ENCODE measurements at places on chromosomes 6 and 20.

DNA sequence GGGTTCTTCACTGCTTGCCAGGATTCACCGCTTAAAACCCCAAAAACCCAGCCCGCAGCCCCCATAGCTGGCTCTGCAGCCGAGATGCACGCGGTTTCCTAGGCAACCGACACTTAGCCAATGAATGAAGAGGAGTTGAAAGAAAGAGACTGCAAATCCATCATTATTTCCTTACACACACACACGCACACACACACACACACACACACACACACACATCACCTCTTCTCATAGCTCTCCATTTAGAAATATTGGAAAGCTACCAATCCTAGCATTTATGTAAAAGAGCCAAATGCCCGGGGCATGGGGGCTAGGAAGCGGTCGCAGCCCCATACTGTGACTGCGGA is 3.4 kb upstream of the TUBB2B start:
- DNase-seq = no peak

DNA sequence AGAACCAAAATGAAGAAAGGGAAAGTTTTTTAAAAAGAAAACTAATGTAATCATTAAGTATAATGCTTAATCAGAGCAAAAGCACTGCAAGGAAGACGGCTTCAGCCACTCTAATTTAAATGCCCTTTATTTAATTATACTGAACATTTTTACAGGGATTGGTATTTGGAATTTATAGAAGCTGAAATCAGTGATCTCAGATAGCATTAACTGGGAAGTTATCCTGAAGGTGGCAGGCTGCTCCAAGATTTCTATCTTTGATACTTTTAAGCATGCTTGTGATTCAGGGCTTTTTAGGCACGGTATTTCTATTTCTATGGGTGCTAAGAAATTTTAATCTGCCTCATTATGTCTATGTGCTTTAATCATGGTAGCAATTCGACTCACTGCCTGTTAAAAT is 1.3 kb upstream of the NDUFAF4 start:
- no peak for DNase-seq

GRCh38 chr20:58892932-58893224 is 40.4 kb downstream of the GNAS start:
- no peak for DNase-seq

GRCh38 chr20:25031241-25031640 is 26.7 kb downstream of the ACSS1 start:
- DNase-seq = no peak

GRCh38 chr6:133587546-133588160 is 301.3 kb upstream of the TCF21 start:
- DNase-seq = no peak

DNA sequence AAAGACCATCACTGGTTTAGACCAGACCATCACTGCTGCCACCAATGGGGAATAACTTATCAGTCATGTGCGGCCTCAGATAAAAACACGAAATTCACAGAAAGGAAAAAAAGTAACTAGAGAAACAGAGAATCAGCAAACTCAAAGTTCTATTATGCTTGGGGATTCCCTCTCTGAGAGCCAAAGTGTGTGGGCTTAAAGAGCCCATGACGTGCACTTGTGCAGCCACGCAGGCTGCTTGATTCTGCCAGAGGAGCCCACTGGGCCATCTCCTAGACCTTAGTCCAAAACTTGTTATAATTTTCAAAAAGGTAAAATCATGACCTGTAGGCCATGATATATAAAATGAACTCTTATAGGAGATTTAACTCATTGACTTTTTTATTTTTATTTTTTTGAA is 15.2 kb downstream of the RAB44 start:
- DNase-seq = no peak

GRCh38 chr6:133553652-133554051 is 312.5 kb downstream of the EYA4 start:
- no peak for DNase-seq

DNA sequence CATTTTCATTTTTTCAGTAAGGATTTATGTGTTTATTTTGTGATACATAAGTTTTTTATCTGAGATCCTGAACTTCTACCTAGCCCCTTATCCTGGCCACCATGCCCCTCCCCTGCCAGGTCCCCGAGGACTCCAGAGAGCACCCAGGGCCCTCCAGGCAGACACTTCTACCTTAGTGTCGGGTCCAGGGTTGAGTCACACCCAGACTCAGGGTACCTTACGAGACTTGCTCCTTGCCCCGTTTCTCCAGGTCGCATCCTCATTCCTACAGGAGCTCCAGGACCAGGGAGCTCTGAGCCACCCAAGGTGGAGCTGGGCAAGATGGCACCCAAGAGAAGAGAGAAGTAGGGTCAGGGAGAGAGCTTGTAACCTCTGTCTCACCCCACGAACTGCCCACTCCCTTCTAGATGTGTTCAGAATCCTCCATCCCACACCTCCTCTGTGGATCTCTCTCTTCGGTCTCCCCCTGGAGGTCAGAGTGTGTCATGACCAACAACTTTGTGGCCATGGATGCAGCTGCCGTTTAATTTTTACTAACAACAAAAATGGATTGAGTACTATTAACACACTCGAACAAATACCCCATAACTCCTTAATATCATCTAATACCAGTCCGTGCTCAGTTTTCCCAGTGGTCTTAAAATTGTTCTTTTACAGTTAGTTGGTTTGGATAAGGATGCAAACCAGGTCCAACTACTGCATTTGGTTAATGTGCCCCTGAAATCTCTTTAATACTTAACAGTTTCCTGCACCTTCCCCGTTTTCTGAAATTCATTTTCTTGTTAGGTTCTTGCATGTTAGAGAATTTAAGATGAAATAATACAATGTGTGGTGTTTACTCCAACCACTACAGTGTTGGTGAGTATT is 130.6 kb upstream of the INSM1 start:
- no peak for DNase-seq

- no peak for DNase-seq
Observed at GRCh38 chr6:45816674-45817297, 198.9 kb downstream of the CLIC5 start.

DNA sequence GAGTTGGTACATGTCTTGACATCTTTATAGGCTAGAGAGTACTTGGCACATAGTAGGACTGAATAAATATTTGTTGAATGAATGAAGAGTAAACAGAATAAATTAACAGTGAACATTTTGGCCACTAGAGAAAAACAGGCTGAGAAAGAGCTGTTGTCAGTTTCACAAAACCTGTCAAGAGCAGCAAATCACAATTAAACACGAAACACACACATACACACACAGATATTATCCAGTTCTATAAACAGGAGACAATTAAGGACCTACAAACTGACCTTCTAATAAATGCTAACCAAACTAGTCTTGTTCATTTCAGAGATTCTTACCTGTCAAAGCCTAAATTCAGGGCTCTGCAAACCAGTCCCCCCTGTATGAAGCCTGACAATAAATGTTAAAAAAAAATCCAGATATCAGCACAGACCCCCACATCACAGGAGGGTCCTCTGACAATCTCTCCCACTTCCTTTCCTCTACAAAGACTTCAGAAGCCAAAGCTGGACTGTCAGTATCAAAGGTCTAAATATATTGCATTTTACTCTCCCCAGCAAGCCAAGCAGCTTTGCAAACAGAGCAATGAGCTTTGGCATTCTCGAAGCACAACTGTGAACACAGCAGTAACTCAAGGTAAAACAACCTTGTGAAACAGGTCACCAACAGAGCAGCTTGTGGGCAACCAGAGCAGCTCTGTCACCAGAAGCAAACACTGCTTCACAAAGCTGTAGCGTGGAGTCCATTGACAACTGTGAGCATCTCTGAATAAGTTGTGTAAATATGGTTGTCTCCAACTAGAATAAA is 229.9 kb downstream of the TBXT start:
- no peak for DNase-seq

DNA sequence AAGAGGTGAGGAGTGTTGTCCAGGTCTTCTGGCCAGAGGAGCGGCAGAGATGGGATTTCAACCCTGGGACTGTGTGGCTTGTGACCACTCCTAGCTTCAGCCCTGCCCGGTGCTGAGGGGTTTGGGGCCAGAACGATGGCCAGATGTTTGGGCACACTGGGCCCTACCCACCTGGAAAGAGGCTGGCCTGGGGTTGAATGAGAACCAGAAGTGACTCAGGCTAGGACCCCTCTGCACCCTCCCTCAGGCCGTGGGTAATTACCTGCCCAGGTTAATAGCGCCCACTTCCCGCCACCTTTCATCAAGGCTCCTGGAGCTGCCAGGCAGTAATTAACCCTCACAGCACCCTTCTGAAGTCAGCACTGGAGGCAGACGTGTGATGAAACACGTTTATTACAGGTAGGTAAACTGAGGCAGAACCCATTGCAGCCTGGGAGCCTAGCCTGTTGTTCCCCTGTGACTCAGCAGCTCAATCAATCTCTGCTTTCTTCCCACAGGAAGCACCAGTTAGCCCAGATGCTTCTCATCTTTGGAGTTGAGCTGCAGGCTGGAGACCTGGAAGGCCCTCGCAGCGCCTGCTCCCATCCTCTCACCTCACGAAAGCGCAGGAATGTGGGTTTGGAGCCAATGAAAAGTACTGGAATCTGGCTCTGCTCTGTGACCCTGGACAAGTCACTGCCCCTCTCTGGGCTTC is 120.8 kb downstream of the CEBPB start:
- no peak for DNase-seq

DNA sequence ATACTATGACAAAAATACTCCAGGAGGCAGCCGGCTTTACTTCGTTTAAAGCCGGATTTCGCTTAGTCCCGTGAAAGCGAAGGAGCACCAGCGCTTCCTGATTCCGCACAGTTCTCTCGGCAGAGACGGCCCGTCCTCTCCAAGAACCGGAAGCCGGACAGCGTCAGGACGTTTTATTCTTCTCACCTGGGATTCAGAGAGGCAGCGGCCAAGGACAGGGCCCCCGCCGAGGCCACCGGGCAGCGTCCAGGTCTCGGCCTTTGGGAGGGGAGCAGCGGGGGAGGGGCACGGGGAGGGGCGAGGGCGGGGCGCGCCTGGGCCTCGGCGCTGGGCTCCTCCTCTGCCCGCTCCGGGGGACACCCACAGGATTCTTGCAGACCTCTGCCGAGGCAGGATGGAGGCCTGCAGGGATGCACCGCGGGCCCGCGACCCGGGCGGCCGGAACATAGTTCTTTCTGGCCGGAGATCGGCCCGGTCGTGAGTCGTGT is 2.8 kb upstream of the DIDO1 start:
- DNase-seq = peak; percentile 27

DNA sequence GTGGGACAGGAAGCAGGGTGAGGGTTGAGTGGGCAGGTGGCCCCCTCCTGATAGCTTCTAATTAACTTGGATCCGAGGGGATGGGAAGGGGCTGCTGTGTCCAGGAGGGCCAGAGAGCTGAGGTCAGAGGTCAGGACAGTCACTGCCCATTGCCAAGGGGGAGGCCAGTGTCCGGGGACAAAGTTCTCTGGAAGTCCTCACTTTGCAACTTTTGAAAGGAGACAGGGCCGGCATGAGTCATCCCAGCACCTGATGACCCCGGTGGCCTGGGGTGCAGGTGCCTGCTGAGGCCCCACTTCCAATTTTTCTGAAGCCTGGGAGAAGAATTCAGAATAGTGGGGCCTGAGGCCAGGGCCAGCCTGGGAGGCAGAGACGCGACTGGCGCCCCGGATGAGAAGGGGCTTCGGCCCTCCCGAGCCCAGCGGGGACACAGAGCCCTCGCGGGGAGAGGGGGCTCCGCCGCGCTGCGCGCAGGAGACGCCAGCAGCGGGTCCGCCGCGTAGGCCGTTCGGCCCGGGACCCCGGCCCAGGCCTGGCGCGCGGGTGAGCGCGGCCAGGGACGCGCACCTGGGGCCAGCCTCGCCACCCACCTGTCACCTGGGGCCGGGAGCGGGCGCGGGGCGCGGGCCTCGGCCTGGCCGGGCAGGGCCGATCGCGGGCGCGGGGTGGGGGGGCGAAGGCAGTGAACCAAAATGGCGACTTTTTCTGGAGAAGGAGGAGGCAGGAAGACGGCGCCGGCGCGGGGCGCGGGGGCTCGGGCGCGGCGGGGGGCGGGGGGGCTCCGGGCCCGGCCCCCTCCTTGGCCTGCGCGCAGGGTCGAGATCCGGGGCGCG is 586 bp downstream of the ZNF512B start:
- DNase-seq = no peak

GRCh38 chr20:50040432-50041245 is 57.9 kb downstream of the SNAI1 start:
- DNase-seq = no peak

DNA sequence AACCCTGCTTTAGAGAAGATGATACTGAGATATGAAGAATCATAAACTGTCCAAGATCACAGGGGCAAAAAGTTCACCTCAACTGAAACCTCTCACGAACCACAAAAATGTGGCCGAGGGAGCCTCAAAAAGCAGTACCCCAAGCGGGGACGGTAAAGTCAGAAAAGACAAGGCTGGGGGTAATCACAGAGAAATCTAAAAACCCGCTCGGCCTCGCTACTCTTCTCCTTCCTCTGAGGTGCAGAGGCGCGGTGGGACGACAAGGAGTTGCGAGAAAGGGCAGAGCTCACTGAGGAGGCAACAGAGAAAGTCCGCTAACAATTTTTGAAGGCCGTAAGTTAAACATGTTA is 356 bp upstream of the IRAK1BP1 start:
- DNase-seq = no peak

DNA sequence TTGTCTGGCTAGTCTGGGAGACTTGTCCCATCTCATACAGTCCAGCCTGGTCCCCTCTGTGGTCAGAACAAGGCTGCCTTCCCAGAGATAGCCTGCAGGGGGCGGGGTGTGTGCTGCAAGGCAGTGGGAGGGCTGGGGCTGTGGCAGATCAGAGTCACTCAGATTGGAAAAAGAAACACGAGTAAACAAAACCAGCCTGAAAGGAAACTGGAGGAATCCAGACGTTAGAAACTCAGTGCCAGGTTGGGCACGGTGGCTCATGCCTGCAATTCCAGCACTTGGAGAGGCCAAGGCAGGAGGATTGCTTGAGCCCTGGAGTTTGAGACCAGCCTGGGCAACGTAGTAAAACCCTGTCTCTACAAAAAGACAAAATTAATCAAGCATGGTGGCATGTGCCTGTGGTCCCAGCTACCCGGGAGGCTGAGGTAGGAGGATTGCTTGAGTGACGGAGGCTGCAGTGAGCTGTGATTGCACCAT is 20.2 kb downstream of the LEMD2 start:
- DNase-seq = peak; percentile 57

- DNase-seq = no peak
Observed at GRCh38 chr6:62775427-62776022, 435.7 kb upstream of the FKBP1C start.

DNA sequence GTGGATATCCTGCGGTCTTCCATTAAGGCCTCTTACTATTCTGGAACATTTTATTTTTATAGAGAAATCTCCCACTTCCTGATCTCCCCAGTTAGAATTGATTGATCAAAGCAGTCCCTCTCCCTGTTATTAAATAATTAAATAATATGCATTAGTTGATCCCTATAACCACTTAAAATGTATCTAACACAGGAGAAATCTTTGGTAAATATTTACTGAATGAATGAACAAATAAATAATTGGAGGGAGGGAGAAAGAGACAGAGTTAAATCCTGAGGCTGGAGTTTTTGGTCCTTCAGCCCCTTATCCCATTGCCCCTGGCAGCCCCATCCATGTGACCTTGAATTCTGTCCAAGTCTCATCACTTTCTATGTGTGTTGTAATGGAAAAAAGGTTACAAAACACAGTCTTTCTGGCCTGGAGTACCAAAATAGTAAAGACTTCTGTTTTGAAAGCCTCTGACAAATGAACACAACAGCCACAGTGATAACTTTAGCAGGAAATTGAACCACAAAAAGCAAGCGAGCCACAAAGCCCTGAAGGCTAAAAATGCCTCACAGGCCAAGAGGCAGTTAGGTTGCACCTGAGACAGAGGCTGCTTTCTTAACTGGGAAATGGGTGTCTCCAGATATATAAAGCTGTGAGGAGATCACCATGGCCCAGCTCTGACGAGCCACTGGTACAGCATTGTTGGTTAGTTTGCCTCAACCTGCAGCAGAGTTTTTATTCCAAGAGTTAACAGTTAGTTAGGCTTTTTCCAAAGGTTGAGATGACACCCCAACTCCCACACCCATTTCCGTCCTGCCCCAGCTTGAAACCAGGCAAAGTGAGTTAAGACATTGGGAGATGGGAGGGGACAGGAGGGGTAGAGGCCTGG is 11.3 kb downstream of the NT5E start:
- DNase-seq = no peak

Data from stimulated activated CD8-positive, alpha-beta memory T cell treated with anti-CD3 and anti-CD28 coated beads, Interleukin-7, amount 100 ng/mL, for 1 hour (primary cell).